ENCODE measurements at places on chromosomes 16 and 17. TPM values are rescaled to one million over a fixed set of nuclear protein-coding genes. Genes with fewer than 3 reads are reported as not detected.

- DNase-seq = no peak
- no peaks in the 10 kb centered on the region for H3K4me1 ChIP-seq
- no peaks in the 10 kb centered on the region for H3K36me3 ChIP-seq
- H3K27me3 ChIP-seq = no peaks in the 10 kb centered on the region
These were observed 386.7 kb upstream of the ZFHX3 start for GRCh38 chr16:73434621-73435020.

- H3K4me3 ChIP-seq = no peak overlapping the region
- H3K27ac ChIP-seq = no peak overlapping the region
- DNase-seq = no peak
These were observed 25.8 kb downstream of the EMP2 start for GRCh38 chr16:10554569-10554968.

DNA sequence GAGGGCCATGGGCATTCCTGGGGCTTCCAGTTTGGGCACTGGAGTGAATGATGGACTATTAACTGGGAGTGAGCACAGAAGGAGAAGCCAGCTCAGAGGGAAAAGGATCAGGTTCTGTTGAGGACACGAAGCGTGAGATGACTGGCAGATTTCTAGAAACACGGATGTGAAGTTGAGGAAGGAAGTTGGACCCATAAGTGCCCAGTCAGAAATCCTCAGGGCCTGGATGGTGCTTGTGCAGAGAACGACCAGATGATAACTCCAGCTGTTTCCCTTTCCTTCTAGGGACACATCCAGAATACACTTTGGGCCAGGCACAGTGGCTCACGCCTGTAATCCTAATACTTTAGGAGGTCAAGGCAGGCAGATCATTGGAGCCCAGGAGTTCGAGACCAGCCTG is 23.3 kb upstream of the ANKRD40CL start:
- H3K36me3 ChIP-seq = no peaks in the 10 kb centered on the region
- no peaks in the 10 kb centered on the region for H3K4me1 ChIP-seq
- no peak overlapping the region for H3K27ac ChIP-seq
- no peaks in the 10 kb centered on the region for H3K27me3 ChIP-seq

DNA sequence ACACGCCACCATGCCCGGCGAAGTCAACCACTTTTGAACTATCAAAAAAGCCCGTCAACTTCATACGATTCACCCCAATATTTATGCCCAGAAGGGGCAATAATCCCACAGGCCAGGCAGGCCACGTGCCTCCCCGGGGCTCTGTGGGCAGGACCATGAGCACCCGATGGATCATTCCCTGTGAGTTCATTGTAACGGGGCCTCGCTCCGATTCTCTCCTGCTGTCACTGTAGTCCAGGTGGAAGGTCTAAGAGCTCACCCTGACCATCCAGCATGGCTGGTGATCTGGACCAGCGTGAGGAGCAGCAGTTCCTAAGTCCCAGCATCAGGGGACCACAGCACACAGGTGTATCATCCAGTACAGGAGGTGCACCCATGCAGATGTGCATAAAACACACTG is 77.5 kb upstream of the DOC2B start:
- H3K4me1 ChIP-seq = no peaks in the 10 kb centered on the region
- H3K4me3 ChIP-seq = no peak overlapping the region
- no peaks in the 10 kb centered on the region for H3K27me3 ChIP-seq
- no peak for DNase-seq
- no peaks in the 10 kb centered on the region for H3K36me3 ChIP-seq

DNA sequence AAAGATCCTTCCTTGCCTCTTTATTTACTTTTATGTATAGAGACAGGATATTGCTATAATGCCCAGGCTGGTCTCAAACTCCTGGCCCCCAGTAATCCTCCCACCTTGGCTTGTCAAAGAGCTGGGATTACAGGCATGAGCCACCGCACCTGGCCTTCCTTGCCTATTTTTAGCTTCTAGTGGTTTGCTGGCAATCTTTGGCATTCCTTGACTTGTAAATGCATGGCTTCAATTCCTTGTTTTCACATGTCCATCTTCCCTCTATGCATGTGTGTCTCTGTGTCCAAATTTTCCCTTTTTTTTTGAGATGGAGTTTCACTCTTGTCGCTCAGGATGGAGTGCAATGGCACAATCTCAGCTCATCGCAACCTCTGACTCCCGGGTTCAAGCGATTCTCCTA is 22.5 kb downstream of the HEXIM2 start:
- no peaks in the 10 kb centered on the region for H3K27me3 ChIP-seq
- no peak overlapping the region for H3K4me3 ChIP-seq
- no peak overlapping the region for H3K27ac ChIP-seq
- no peak for DNase-seq
- H3K36me3 ChIP-seq = no peaks in the 10 kb centered on the region

GRCh38 chr16:58062821-58063220 is 37.3 kb downstream of the MMP15 start:
- no peaks in the 10 kb centered on the region for H3K36me3 ChIP-seq
- DNase-seq = no peak
- H3K27me3 ChIP-seq = no peaks in the 10 kb centered on the region
- H3K4me1 ChIP-seq = no peaks in the 10 kb centered on the region
- H3K4me3 ChIP-seq = no peak overlapping the region

DNA sequence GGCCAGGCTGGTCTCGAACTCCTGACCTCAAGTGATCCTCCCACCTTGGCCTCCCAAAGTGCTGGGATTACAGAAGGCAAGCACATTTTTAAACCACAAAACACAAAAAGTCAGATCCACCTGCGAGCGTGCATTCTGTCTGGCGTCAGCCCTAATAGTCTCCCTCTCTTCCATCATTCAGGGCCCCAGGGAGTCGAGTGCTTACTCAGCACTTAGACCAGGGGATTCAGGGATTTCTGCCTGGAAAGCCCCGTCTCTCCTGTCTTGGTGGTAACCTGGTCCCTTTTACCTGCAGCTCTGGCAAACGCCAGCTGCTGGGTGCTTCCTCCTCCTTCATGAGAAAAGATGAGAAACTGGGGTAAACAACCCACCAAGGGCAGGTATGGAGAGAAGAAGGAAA is 443.1 kb downstream of the SOX9 start:
- no peaks in the 10 kb centered on the region for H3K27me3 ChIP-seq
- no peaks in the 10 kb centered on the region for H3K4me1 ChIP-seq
- no peaks in the 10 kb centered on the region for H3K36me3 ChIP-seq

- H3K36me3 ChIP-seq = no peaks in the 10 kb centered on the region
- H3K4me3 ChIP-seq = no peak overlapping the region
- DNase-seq = no peak
- H3K27ac ChIP-seq = no peak overlapping the region
- peaks cover 79% of the 10 kb centered on the region for H3K27me3 ChIP-seq
These were observed 4.4 kb upstream of the LHX1 start for GRCh38 chr17:36932694-36933511.

DNA sequence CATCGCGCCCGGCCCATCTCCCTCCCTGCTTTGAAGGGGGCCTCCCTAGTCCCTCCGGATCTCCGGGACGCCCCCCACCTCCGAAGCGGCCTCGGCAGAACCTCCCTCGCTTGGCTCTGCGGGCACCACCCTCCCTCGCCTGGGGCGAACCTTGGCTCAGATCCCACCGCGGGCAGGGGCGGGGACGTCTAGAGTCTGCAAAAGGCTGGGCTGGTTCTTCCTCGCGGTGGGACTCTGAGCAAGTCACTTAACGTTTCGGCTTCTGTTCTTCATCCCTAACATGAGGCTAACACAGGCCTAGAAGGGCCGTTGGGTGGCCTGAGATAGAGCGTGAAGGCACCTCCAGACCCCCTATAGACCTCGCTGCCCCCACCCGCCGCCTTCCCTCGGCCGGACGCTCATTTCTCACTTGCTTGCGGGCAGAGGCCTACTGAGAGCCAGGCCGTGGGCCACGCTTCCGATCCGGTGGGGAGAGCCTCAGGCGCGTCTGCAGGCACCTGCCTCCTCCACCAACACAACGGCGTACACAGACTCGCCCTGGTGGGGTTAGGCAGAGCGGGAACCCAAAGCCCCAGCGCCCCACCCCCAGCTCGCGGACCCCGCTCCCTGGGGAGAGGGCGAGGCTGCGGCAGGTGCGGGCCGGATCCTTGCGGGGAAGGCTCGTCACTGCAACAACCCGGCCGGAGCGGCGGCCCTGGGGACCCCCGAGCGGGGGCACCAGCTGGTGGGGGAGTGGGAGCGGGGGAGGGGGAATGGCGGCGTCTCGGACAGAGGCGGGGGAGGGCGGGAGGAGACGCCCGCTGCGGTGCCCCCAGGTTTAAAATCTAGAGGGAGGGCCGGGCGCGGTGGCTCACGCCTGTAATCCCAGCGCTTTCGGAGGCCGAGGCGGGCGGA is 5.4 kb downstream of the MYO1C start:
- peaks cover 35% of the 10 kb centered on the region for H3K4me1 ChIP-seq
- peak overlapping the region; percentile 47 for H3K4me3 ChIP-seq
- H3K36me3 ChIP-seq = no peaks in the 10 kb centered on the region

- H3K27me3 ChIP-seq = no peaks in the 10 kb centered on the region
- peak overlapping the region; percentile 55 for H3K27ac ChIP-seq
- H3K4me1 ChIP-seq = peaks cover 34% of the 10 kb centered on the region
- no peak for DNase-seq
- H3K4me3 ChIP-seq = peak overlapping the region; percentile 91
These were observed 3.5 kb downstream of the ZFPM1 start for GRCh38 chr16:88456356-88457292.

- no peaks in the 10 kb centered on the region for H3K4me1 ChIP-seq
- H3K4me3 ChIP-seq = no peak overlapping the region
- H3K27me3 ChIP-seq = no peaks in the 10 kb centered on the region
These were observed 4.1 kb upstream of the DNAH17 start for GRCh38 chr17:78581304-78581703.

- H3K27ac ChIP-seq = no peak overlapping the region
- H3K4me3 ChIP-seq = no peak overlapping the region
- H3K4me1 ChIP-seq = no peaks in the 10 kb centered on the region
- DNase-seq = no peak
- H3K36me3 ChIP-seq = no peaks in the 10 kb centered on the region
These were observed 12.8 kb upstream of the MMP2 start for GRCh38 chr16:55466209-55466608.

- no peaks in the 10 kb centered on the region for H3K27me3 ChIP-seq
- peak overlapping the region; percentile 63 for H3K27ac ChIP-seq
- no peak for DNase-seq
- no peaks in the 10 kb centered on the region for H3K36me3 ChIP-seq
- H3K4me1 ChIP-seq = no peaks in the 10 kb centered on the region
These were observed 45.8 kb upstream of the CIBAR2 start for GRCh38 chr16:85157813-85158742.

DNA sequence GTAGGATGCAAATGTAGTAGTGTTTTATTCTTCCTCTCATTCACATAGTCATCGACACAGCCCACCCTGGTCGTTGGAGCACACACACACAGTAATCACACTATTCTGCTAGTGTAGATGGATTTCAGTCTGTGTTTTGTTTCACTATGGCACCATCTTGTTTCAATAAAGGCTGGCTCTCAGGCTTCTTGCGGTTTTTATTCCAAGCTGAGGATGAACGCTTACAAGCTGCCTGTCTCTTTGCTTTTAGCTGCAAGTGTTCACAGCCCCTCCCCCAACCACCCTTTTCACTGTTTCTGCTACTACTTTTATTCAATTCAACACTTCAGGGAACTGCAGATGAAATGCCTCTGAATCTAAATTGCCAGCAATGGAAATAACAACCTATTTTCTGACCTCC is 140.9 kb upstream of the PMFBP1 start:
- no peak overlapping the region for H3K4me3 ChIP-seq
- DNase-seq = no peak
- no peaks in the 10 kb centered on the region for H3K27me3 ChIP-seq
- H3K4me1 ChIP-seq = no peaks in the 10 kb centered on the region

DNA sequence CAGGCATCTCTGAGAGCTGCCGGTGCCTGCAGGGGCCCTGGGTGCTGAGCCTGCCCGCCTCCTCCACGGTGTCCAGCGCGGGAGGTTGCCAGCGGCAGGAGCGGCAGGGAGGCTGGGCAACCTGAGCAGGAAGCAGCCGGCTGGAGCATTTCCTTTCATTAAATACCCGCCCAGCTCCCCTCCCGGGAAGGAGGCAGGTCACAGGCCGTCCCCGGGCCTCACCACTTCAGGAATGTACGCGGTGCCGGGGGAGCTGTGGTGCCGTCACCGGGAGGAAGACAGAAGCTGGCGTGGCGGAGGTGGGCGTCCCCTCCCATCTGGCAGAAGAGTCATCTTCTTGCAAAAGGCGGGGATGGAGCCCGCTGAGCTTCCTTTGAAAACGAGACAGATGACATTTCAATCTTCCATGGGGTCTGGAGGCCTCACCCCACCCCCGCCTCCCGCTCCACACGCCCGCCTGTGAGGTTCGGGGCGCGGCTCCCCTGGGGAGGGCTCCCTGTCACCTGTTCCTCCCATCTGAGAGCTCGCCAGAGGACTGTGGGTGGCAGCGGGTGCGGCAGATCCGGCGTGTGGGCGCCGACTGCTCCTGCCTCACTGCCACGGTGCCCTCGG is 16.0 kb downstream of the SOX8 start:
- no peaks in the 10 kb centered on the region for H3K27me3 ChIP-seq
- peaks cover 34% of the 10 kb centered on the region for H3K4me1 ChIP-seq
- H3K27ac ChIP-seq = peak overlapping the region; percentile 86
- H3K36me3 ChIP-seq = no peaks in the 10 kb centered on the region
- peak; percentile 35 for DNase-seq

DNA sequence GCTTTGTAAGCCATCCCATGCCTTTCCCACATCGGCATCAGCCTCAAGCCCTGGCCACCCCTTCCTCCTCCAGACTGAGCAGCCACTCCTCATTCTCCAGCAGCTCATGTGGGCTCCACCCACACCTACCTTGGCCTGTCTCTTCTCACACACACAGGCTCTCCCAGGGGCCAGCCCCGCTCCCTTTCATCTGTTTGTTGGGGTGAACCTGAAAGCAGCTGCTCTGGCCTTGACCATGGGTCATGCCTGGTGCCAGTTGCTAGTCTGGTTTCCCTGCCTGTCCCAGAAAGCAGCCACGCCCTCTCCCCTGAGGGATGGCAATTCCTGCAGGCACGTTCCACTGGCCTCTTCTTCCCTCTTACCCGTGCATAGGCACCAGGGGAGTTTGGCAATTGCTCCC is 11.4 kb upstream of the TMEM238L start:
- no peak overlapping the region for H3K27ac ChIP-seq
- no peak for DNase-seq
- no peaks in the 10 kb centered on the region for H3K4me1 ChIP-seq

Gene RGS11
- not detected for total RNA-seq

Gene IL34
- total RNA-seq = 1.1 TPM

Gene LCAT
- 19.6 TPM for total RNA-seq
